ENCODE measurements at places on chromosomes 2 and 18.

DNA sequence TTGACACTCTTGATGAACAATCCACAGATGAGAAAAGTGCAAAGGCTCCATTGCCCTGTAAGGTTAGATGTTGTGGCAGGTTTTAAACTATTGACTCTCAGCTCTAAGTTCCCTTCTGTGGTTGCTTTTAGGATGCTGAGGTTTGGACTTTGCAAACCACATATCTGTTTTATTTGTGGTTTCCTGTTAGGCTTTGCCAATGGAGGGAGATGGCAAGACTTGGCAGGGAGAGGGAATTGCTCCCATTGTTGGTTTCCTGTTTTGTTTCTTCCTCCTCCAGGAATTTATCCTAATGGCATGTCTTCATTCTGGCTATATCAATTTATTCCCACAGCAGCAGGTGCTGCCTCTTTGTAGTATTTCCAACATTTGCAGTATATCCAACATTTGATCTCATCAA is 772.3 kb downstream of the LRRTM4 start:
- no peak for DNase-seq

- no peak for DNase-seq
Observed at GRCh38 chr2:191349990-191350389, 104.8 kb downstream of the MYO1B start.

GRCh38 chr2:39018638-39019037 is 102.2 kb downstream of the SOS1 start:
- DNase-seq, result no peak

DNA sequence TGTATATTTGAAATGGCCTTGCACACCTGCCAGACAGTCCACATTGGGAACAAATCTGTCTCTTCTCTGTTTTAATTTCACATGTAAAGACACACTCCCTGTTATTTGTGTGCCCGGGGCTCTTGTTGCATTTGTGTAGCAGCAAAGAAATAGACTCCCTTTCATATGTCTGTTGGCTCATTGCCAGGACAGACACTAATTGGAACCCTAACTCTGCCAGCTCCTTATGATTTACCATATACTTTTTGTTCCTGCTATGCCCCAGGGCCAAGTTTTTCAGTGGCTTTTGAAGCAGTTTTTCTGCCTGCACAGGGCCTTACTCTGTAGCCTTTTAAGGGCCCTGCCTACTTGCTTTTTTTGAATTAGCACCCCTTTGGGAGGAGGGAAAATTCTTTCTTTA is 396.9 kb downstream of the DLGAP1 start:
- DNase-seq, result no peak

GRCh38 chr2:145055651-145056050 is 535.7 kb upstream of the ZEB2 start:
- no peak for DNase-seq

DNA sequence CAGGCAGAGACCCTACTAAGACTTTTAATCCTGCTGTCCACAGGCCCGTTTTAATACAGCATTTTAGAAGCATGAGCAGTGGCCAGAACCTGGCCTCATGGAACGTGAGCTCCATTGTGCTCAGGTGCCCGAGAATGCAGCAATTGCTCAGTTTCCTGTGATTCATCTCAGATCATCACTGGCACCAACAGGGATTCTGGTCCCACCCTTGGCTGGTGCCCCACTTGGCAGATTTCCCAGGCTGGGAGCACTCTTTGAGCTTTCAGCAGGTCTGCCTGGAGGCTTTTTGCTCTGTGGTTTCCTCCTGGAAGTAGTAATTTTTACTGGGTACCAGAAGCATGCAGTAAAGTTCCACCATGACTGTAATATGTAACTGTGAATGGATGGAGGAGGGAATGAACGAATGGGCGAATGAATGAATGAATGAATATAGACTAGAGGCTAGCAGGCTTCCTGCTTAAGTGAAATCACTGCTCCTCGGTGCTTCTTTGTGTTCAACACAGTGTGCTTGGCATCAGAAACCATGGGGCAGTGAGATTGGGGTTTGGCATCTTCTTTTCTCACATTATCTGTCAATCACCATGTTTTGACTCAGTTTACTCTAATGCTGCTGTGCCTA is 312.9 kb downstream of the PRKCE start:
- peak; percentile 14 for DNase-seq

- DNase-seq, result no peak
Observed at GRCh38 chr2:197838036-197838435, 33.6 kb downstream of the PLCL1 start.

GRCh38 chr2:47414682-47415458 is 11.9 kb downstream of the MSH2 start:
- no peak for DNase-seq

- no peak for DNase-seq
Observed at GRCh38 chr2:127419112-127419430, 844 bp downstream of the PROC start.

GRCh38 chr2:173414823-173415322 is 60.2 kb downstream of the CDCA7 start:
- peak; percentile 92 for DNase-seq

DNA sequence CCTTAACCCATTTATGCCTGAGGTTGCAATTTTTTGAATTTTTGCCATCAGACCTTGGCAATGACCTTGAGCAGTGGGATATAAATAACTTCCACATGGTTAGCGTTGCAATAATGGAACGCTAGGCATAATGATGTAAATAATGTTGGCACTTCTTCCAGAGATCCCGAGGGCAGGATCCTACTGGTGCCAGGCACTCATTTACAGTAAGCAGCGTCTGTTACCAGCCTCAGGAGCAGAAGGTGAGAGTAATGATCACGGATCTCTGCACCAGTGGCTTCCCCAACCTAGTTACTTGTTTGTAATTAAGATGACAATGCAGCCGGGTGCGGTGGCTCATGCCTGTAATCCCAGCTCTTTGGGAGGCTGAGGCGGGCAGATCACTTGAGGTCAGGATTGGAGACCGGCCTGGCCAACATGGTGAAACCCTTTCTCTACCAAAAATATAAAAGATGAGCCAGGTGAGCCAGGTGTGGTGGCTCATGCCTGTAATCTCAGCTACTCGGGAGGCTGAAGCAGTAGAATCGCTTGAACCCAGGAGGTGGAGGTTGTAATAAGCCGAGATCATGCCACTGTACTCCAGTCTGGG is 41.9 kb downstream of the CPO start:
- peak; percentile 78 for DNase-seq

- no peak for DNase-seq
Observed at GRCh38 chr18:8373486-8373885, 235.8 kb upstream of the RAB12 start.

DNA sequence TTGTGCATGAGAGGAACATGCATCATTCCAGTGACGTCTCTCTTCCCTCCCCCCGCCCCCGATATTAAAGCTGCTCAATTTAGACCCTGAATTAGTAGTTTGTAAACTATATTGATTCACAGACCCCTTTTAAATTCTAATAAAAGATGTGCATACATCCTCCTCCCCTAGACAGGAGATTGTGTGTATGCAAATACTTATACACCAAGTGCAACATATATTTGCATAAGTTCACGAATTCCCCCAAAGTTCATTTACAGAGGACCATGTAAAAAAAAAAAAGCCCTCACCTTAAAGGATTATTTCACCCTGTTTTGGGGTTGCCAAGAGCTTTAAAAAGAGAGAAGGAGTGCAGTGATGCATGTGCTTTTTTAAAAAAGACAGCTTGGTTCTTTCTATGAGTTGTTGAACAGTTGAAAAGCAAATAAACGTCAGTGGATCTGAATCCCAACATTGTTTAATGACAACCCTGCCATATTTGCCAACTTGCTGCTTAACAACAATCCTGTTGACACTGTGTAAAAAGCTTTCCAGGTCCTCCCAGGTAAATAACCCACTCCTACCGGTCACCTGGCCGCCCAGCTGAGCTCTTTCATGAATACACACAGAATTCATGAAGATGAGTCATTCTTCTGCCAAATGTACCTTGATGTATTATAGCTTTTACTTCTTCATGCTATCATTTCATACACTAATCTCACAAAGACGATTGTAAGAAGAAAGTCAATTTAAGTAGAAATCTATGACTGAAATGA is 211.5 kb downstream of the IKZF2 start:
- peak; percentile 63 for DNase-seq

DNA sequence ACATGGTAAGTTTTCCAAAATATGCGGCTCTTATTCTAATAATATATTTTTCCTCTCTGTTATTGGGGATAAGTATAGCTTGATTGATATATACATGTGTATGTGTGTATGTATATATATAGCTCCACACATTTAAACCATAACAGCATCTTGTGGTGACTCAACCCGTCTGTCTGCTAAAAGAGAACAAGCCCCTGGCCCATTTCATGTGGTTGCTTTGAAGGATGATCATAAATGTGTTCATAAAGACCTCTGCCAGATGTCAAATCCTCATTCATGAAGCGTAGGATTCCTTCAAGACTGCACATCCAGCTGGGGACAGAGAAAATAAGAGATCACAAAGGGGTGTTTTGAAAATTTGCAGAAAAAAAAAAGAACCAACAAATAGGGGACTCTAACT is 79.3 kb downstream of the RHOB start:
- peak; percentile 35 for DNase-seq

DNA sequence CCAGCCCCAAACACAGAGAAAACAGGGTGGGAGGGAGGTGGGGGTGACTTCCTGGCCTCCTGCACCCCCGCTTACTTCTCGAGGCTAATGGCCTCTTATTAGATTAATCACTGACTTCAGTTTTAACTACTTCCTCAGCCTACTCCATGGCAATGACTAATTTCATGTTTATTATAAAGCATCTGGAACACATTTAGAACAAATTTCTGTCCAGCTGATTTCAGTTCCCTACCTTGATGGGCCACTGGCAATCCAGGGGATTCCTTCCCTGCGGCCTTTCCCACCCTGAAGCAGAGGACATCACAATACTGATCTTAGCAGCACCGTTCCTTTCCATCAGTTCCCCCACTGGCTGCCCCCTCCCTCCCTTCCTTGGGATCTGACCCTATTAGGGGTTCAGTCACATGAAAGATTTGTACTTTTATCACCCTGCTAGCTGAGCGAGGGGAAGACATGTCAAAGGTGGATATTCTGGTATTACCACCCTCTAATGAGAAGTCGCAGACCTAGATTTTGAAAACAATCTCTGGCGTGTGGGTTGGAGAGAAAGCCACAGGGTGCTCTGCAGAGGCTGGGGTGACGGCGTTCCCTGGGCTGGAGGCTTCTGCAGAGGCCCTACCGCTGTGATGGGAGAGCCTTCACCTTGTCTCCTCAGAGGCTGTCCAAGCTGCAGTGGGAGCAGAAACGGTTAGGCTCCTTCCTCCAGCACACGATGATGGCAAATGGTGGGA is 67.6 kb downstream of the KIAA2012 start:
- DNase-seq, result no peak

DNA sequence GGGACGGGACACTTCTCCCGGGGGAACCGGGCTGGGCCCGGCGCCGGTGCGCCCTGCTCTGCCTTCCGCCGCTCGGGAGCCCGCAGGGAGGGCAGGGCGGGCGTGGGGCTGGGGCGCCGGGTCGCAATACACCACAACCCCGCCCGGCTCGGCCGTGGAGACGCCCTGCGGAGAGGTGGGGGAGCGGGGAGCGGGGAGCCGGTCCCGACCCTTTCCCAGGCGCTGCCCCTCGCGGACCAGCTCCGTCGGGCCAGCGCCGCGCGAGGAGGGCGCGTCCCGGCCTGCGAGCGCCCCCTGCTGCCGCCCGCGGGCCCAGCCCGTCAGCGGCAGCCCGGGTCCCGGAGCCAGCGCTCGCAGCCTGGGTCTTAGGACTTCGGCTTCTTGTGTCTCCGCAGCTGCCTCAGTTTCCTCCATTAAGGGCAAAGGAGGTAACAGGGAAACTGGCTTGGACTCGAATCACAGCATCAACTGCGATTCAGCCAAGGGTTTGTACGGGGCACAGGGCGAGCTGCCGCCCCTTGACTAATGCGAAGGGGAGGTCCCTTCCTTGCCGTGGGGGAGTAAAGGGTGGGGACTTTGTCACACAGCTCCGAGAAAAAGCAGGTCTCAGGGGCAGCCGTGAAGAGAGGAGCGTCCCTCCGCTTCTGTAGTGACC is 635 bp upstream of the ADRA2B start:
- DNase-seq, result peak; percentile 34

- no peak for DNase-seq
Observed at GRCh38 chr2:61970807-61971556, 65.5 kb downstream of the COMMD1 start.

- no peak for DNase-seq
Observed at GRCh38 chr2:119137502-119137901, 21.0 kb downstream of the C1QL2 start.

DNA sequence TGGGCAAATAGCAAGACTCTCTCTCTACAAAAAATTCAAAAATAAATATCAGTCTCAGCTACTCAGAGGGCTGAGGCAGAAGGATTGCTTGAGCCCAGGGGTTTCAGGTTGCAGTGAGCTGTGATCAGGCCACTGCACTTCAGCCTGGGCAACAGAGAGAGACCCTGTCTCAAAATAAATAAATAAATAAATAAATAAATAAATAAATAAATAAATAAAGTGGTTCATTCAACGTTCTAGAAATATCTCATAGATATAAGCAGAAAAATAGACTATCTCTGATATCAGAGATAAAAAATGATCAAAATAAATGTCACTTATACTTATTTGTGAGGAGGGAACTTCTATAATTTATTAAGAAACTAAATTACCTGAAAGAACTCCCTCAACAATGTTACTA is 480.9 kb downstream of the FBXO15 start:
- no peak for DNase-seq

DNA sequence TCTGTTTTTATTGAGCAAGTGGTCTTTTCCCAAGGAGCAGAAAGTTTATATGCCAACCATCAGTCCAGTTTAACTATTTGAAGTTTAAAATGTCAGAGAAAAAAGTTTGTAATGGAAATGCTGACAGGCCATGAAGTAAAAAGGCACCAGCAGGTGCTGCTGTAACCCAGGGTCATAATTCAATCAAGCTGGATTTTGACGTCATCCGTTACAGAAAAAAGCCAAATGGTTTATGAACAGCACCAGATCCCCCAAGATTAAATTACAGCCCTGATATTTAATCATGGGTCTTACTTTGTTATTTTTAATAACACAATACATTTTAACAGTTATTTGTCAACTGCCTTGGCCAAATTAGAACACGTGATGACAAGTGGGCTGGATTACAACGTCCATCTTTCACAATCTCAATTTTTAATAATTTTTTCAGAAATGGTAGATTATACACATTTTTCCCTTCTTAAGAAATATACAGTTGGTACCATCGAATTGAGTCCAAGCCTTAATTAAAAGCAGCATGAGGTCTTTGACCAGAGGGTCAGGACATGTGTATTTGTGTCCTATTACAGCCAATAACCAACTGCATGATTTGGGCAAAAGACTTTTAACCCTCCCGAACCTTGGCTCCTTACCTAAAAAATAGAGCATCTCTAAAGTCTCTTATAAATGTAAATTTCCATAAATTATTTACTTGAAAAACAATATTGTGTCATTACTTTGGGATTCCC is 10.0 kb downstream of the TCF4 start:
- DNase-seq, result peak; percentile 22

- no peak for DNase-seq
Observed at GRCh38 chr2:48228345-48228684, 301.6 kb upstream of the STON1 start.

- no peak for DNase-seq
Observed at GRCh38 chr2:236919209-236919608, 166.5 kb upstream of the COPS8 start.

GRCh38 chr2:11082880-11083279 is 72.4 kb upstream of the SLC66A3 start:
- DNase-seq, result no peak

Data from NCI-H2171 treated with DMSO at 0.1 percent for 48 hours (cell line).